ENCODE measurements at places on chromosomes 2 and 18.

DNA sequence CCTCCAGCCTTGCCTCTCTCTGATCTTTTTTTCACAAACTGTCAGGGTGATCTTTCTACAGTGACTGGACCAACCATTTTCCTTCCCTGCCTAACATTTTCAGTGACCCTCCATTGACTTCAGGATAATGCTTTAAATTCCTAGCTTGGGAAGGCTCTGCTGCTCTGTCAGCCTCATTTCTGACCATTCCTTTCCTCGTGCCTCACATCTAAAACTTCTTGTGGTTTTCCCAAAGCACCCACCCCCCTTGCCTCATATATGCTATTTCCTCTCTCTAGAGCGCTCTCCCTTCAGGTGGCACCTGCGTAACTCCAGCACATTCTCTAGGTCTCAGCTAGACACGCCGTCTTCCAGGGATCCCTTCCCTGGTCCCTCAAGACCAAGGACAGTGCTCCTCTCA lies 37.2 kb downstream of the DRC1 start:
- DNase-seq, result no peak

DNA sequence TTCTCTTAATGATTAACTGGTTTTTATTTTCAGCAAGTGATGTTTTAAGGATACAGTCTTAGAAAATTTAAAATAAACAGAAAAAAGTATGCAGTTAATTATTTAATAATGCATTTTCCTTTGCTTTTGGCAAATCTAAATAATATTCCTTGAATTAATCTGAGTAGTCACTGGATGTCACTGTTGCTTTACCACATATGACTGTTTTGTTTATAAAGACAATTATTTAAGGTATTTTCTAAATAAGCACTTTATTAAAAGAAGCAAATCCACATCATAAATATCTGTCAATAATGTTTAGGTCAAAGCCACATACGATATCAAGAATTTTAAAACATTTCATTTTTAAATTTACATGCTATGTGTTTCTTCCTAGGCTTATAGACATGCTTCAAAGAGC lies 40.6 kb upstream of the TFPI start:
- DNase-seq, result no peak

DNA sequence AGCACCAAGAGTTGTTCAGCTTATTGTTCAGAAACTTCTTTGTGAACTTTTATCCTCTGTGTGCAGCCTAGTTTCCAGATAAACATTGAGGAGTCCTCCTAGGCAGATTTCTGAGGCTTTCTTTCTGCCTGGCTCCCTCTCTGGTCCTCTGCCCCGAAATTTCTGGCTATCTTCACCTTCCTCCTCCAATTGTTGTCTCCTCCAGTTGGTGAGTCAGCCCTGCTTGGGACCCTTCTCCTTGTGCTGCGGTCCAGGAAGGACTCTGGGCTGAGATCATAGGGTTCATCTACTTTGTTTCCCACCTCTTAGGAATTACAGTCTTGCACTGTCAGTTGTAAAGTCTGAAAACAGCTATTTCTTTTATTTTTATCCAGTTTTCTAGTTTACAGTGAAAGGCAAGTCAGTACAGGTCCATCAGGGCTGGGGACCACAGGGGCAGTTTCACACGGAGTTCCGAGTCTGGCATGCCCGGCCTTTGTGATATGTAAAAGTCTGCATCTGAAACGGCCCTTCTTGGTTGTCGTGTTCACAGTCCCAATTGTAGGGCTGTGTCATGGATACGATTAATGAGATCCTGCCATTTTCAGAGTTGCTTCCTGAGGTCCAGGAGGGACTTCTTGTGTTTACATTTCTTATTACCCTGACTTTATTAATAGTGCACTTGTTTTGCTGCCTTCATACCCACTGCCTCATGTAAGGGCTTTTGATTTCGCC lies 100.8 kb downstream of the SMC6 start:
- DNase-seq, result no peak

GRCh38 chr2:11389551-11390398 lies 45.3 kb upstream of the ROCK2 start:
- no peak for DNase-seq

- DNase-seq, result peak; percentile 12
Measured at GRCh38 chr2:101476605-101477208, 1.8 kb upstream of the RFX8 start.

GRCh38 chr2:216520112-216520511 lies 21.5 kb downstream of the RPL37A start:
- DNase-seq, result no peak

GRCh38 chr18:68532328-68532885 lies 182.5 kb downstream of the TMX3 start:
- DNase-seq, result no peak

- peak; percentile 2 for DNase-seq
Measured at GRCh38 chr2:192286093-192286701, 91.5 kb upstream of the TMEFF2 start.

- DNase-seq, result peak; percentile 90
Measured at GRCh38 chr18:9095297-9096006, 7.0 kb upstream of the NDUFV2 start.

DNA sequence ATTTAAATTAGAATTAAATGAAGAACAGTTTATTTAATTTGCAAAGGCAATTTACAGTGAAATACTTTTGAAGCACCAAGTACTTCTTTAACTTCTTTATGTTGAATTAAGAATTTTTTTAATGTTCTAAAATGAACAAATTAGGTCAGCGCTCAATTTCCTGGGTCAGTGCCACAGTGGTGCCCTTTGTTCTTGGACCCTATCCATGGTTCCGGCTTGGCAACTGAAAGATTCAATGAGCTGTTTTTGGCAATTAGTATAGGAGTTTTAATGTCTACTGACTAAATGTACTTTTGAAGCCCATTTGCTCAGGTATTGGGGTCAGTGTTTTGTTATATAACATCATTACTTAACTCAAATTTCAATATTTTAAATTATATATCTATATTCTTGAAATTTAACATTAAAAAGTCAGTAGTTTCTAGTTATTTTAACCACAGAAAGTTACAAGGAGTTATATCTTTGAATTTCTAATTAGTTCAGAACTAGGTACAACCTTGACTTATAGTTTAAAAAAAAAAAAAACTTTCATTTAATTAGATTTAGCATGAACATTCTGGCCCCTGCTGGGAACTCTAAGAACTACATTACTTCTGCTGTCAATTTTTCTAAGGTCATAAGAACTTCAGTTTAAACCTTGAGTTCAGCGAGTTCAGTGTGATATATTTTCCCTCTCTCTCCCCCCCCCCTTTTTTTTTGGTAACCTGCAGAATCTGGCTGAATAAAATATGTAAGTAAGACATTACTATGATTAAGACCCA lies 7.6 kb upstream of the MSTN start:
- DNase-seq, result peak; percentile 39

GRCh38 chr18:44725300-44726058 lies 44.8 kb downstream of the SETBP1 start:
- peak; percentile 93 for DNase-seq

- DNase-seq, result no peak
Measured at GRCh38 chr18:23401400-23402347, 51.4 kb upstream of the RIOK3 start.

DNA sequence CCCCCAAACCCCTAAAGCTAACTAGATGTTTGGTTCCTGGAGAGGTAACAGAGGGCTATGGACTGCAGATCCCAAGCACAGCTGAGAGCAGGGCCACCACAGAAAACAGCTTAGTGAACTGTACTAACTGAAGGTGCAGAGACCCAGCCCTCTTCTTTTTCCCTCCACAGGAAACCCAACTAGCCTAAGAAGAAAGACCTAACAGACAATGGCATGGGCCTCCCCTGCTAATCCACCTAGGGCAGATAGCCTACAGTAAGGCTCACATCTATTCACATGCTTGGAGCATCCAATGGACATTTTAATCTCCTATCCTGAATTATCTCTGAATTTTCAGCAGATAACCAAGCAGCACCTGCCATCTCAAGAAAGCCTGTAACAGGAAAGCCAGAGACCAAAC lies 8.8 kb upstream of the FECH start:
- DNase-seq, result no peak

- DNase-seq, result no peak
Measured at GRCh38 chr2:75709297-75709696, 1.4 kb downstream of the GCFC2 start.

DNA sequence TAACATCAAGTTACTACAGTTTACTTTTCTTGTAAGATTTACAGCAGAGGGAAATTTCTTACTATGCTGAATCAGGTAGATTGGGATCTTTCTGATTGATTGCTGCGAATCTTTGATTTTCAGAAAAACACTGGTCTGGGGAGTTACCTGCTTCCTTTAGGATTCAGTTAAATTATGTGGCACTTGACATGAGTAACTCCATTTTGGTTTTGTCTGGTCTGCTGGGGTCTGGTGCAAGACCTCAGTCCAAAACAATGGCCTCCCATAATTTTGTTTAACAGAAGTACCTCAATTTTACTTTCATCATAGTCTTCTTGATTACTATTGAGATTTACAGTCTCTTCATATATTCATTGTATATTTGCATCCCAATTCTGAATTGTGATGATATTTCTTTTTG lies 775.5 kb downstream of the TRIB2 start:
- DNase-seq, result no peak
